ENCODE measurements at places on chromosomes 12 and 14.

- no peak for DNase-seq
Observed at GRCh38 chr14:61461808-61462275, 140.5 kb downstream of the PRKCH start.

- no peak for DNase-seq
Observed at GRCh38 chr12:124388038-124388671, 93.3 kb downstream of the RFLNA start.

DNA sequence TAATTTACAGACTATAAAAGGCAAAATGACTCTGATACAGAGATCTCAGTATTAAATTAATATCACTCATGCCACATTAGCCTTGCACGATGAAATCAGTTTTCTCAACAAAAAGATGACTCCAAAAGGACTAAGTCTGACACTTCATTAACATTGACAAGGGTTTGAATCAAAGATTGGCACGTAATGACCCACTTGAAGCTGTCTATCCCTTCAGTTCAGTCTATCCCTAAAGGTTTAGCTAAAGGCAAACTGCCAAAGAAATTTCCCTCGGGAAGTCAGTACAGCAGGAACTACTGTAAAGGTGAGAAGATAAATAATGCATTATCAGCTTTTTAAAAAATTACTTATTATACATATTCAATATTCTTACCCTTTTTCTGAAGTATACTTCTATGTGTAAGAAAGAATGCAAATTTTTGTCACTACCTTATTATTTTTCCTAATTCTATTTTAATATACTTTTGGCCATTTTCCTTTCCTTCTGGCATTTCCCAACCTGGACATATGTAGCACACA lies 127.1 kb downstream of the NELL2 start:
- DNase-seq = no peak

DNA sequence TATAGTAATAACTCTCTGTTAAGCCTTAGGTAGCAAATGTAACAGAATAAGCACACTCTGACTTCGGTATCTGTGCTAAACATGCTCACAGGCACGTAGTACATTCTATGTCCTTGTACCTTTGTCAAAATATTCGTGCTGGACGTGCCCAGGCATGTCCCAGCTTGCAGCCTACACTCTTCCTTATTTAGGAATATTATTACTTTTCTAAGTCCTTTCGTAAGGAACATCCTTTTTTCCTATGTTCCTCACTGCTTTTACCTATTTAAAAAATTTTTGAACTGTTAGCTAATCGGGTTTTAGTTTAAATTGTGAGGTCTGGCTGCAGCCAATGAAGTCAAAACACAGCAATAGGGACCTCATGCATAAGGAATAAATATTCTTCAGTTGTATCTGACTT lies 24.1 kb upstream of the UBC start:
- DNase-seq = no peak

DNA sequence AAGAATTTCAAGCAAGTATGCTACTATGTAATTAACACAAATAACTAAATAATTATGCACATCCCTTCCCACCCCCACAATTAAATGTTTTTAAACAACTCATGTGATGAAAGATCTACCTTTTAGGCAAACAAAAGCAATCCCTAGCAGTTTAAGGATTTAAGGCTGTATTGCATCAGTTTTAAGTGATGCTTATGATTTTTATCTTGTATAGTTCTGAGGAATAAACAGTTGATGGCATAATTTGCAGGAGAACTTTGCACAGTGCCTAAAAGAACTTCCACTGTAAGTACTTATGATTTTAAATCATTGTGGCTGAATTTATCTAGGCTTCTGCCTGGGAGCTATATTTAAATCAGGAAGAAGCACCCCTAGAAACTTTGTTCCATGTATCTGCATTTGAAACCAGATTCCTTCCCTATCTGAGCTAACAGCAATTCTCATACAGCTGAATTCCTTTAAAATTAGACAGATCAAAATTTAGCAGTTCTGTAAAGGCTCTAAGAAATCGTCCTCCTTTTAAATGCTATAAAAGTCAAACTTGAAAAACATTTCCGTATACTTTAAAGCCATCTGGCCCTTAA lies 388.6 kb downstream of the BCAT1 start:
- no peak for DNase-seq

DNA sequence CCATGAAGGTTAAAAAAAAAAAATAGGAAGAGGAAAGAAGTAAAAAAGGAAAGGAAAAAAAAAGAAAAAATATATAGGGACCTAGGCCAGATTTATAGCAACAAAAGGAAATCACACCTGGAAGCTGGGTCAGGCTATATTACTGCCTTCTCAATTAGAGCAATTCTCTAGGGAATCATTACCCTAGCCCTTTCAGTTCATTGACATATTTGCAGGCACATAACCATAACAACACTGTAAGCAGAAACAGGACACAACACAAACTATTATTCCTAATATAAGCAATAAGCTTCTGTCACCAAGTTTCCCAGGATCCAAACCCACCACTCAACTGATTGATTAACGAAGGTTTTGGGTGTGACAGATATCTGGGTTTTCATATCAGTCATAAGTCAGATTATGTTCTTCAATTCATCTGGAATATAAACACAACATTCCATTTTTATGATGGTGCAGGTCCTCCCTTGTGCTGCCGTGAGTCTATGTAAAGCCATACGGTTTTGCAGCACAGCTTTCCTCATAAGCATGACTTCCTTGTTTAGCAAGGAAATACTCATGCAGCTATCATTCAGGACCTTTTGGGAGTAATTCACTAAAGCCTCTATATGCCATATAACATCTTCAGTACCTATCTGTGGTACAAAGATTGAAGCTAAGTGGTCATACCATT lies 4.2 kb downstream of the PCNX4 start:
- DNase-seq = no peak

GRCh38 chr14:96410119-96410518 lies 18.2 kb downstream of the AK7 start:
- DNase-seq = no peak

GRCh38 chr12:68792952-68793351 lies 15.0 kb upstream of the MDM2 start:
- DNase-seq = no peak

DNA sequence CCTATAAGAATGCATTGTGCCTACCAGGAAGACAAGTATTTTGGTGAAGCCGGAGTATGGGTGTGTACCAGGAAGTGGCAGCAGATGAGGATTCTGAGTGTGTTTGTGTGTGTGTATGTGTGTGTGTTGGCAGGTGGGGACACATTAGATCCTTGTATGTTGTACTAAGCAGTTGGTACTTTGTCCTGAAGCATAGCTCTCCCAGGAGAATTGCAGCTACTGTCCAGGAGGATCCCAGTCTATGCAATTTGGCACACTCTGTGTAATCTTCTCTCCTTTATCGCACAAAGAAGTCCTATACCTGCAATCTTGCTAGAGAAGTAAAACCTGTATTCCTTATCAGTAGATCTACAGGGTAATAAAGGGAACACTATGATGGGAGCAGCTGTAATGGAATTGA lies 276.5 kb downstream of the PAWR start:
- DNase-seq = peak; percentile 41

- DNase-seq = no peak
Observed at GRCh38 chr12:128813883-128814282, 9.9 kb downstream of the SLC15A4 start.

- DNase-seq = no peak
Observed at GRCh38 chr14:79093531-79093930, 923.4 kb downstream of the NRXN3 start.

- no peak for DNase-seq
Observed at GRCh38 chr12:14907953-14908352, 22.3 kb upstream of the MGP start.

DNA sequence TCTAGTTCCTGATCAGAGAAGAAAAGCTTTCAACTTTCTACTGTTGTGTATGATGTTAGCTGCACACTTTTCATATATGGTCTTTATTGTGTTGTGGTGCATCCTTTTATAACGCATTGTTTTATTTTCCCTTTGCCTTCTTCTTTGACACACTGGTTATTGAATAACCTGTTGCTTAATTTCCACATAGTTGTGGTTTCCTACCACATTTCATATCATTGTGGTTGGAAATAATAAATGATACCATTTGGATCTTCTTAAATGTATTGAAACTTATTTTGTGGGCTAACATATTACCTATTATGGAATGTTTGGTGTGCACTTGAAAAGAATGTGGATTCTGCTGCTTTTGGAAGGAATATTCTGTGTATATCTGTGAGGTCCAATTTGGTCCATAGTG lies 64.9 kb downstream of the GPHN start:
- DNase-seq = no peak

GRCh38 chr14:81256289-81256960 lies 35.7 kb upstream of the GTF2A1 start:
- DNase-seq = no peak

- no peak for DNase-seq
Observed at GRCh38 chr12:12885096-12885792, 6.1 kb upstream of the GPRC5A start.

DNA sequence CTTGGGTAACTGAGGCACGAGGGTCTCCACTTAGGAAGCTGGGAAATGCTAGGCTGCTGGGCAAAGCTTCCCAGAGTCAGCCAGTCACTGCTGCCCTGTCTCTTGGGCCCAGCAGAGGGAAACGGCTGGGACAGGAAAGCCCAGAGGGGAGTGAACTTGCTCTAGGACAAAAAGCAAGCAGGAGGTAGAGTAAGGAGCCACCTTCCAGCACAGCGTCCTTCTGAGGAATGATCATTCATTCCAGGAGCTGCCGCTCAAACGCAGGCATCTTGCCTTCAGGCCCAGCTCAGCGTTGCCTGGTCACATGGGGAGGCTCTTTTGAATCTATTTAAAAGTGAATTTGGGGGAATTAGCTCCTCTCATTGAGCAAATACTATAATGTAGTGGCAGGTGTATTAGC lies 118.6 kb downstream of the CRACR2A start:
- DNase-seq = no peak

DNA sequence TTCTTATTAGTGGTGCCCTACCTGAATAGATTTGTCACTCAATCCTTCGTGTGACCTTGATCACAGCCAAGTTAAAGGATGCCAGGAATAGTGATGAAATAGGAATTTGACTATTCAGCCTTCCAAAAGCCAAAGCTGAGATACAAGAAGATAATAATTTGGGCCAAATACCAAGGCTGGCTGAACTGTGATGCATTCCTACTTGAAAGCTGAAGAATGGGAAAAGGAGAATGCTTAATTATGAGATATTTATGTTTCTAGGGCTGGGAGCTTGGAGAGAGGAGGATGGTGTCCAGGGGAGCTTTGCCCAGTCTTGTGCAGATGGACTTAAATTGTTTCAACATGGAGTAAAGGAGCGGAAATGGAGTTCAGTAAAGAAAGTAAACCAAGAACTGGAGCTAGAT lies 5.2 kb downstream of the RNASE7 start:
- DNase-seq = no peak

DNA sequence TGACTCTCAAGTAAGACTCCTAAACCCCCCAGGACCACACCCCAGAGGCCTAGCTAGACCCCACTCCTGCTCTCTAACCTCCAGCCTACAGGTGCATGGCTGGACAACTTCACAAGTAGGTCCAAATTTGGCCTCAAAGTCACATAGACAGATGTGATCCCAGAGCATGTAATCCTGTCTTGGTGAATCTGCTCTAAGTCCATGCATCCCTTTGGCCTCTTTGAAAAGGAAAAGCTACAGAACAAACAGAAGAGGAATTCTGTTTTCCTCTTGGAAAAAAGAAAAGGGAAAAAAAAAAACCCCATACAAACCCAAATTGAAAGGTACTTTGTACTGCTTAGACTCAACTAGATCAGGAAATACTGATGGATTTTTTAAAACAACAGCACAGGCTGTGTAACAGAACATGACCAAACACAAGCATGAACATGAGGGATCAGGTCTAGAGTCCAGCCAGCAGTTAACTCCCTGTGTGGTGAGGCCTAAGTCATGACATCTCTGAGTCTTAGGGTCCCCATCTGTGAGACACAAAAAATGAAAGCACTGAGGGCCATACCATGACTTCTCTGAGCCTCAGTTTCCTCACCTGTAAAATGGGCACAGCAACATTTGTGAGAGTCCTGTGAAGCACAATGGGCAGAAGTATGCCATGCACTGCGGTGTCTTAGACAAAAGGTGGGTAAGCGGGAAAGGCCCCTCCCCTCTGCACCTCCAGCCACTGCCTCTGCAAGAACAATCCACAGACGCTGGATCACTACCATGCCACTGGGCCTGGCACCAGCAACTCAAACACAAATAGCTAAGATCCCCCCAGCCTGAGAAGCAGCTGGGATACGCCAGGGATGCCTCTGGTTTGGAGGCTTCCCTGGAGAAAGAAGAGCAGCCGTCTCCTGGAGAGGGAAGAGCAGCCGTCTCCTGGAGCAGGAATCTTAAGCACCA lies 9.9 kb downstream of the PITPNM2 start:
- DNase-seq = no peak

GRCh38 chr14:75247286-75247922 lies 31.2 kb upstream of the FOS start:
- no peak for DNase-seq

DNA sequence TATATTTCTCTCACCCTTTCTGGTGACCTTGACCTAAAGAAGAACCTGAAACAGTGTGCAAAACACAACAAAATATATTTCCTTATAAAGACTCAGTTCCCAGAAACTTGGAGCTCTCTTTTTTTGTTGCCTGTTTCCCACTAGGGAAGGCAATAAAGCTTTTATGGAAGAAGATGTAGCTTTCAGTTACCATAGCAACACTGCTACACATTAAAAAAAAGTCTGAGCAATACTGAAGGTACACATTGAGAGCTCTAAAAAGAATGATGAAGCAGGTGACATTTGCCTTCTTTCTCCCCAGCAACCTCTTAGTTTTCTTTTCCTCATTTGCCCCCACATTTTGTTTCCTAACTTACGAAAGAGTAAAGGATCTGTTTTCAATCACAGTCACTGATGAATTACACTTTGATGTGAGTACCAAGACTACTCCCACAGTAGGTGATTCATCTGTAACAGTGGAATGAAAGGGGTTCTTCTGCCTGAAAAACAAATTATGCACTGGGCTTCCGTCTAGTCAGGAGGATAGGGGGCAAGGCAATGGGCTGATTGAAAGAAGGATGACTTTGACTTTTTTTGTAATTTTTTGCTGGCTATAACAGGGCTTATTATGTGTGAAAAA lies 1.1 kb upstream of the CATSPERB start:
- DNase-seq = no peak

GRCh38 chr12:3140284-3140683 lies 63.1 kb downstream of the TSPAN9 start:
- no peak for DNase-seq

DNA sequence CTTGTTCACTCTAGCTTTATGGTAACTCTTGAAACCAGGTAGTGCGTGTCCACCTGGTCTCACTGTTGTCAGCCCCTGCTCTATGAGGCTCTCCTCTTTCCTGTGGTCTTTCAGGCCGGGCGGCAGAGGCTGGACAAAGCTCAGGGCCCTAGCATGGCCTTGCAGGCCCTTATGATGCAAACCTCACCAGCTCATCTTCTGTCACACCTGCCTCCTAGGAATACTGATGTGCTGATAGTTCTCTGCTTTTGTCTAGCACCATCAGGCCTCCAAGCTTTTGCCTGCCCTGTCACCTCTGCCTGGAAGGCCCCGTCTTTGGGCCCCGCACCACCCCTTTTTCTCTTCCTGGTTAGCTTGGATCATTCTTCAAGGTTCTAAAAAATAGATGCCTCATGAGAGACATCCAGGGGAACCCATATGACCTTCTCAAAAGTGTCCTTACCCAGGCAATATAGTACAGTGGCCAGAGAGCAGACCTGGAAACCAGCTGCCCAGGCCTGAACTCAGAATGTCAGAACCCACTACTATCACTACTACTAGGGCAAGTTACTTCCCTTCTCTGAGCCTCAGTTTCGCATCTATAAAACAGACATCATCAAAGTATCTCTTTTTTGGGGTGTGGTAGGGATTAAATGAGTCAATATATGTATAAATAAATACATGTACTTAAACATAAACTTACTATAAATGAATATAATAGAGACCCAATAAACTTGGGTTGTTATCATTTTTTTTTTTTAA lies 91.7 kb downstream of the ZFP36L1 start:
- no peak for DNase-seq

All from LNCaP clone FGC (cell line).